ENCODE measurements at places on chromosomes 5 and 9.

DNA sequence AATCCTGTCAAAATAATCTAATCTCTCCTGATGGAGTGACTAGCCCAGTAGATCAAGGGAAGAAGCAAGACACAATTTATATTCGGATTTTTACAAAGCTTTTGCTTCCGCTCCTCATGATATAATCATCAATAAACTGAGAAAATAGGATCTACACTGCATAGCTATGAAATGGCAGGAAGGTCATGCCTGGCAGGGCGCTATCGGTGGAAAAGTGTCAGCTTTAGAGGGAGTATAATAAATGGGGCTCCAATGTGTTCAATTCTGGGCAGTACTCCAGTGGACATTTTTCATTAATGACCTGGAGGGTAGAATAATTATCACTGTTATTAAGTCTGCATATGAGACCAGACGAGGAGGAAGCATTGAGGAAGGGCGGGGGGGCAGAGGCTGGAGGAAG, 1013.3 kb upstream of the DMAC1 start:
- no peak for DNase-seq

DNA sequence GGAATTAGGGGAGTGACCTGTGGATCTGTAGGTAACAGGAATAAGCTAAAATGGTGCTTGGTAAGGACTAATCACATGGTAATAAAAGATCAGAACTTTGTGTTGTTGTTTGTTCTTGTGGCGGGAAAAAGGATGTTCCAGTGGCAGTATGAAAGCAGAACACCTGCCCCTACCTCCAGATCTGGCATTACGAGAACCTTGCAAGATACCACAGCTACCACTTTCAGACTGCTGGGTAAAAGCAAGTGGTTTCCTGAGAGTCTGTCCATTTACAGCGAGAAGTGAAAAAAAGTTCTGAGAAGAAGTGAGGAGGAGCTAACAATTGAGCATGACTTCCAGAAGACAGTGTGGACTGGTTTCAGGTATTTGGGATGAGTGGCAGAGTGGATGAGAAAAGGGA, 252.5 kb downstream of the TLE4 start:
- DNase-seq, result no peak

DNA sequence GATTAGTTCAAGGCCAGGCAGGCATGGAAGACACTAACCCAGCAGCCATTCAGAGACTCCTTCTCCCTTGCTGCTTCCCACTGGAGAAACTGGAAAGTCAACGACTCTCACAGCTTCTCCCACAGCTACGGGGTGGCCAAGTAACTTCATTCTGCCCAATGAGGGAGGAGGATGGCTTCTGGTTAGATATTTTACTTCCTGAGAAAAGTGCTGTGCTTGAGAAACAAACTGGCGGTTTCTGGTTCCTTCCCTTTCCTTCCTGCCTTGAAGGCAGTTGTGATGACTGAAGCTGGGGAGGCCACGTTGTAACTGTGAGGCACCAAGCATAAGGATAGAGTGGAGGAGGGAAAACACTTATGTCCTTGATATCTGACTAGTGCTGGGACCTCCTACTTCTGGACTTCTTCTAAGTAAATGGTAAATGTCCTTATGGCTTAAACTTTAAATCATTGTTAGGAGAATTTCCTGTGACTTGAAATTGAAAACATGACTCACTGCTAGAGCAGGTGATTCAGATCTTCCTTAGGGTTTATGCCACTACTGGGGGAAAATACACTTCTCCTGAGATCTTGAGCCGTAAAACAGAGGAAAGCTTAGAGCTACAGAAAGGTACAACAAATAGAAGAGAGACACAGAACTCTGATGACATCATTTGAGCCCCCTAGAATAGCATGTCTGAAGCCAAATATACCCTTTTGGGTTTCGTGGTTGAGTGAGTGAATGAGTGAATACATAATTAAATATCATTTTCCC, 3.1 kb upstream of the GNPDA1 start:
- no peak for DNase-seq

DNA sequence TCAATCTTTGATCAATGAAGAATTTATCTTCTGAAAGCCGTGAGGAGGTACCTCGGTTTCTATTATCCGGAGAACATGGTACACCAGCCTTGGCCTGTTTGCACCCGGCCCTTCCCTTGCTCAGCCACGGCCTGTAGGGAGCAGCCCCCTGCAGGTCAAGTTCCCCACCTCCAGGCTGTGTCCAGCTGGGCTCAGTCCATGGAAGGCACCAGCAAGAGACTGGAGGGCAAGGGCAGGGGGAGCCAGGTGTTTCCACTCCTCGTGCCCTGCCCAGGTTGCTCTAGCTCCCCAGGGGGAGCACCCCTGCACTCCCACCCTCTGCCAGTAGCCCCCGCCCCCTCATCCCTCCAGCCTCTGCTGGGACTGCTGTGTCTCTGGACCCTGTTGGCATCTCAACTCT, 87.3 kb upstream of the ADAMTS2 start:
- DNase-seq, result no peak

- no peak for DNase-seq
These were observed 21.6 kb upstream of the ANXA1 start for GRCh38 chr9:73129941-73130685.

DNA sequence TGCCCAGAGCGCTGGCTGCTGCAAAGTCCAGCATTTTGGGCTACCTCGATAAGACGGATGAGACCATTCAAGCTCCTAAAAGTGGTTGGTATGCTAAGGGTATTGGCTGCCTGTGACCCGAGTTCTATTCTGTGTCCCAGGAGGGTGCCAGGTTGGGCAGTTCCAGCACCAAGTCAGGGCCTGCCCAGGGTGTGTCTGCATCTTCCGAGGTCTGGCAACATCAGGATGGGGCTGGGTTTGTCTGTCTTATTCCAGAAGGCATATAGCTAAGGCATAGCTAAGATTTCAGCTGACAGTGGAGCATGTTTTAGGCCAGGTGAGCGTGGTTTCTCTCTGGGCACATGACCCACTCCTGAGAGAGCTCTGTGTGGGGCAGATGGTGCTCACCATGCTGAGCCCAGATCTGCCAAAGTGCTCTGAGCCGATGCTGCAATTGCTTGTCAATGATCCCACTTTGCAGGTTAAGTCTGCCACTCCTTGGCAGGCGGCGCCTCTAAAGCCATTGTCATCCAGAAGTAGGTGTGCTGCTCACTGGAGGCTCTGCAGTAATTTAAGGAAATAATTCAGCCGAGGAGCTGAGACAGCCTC, 7.8 kb downstream of the SLC9A3 start:
- DNase-seq, result no peak

DNA sequence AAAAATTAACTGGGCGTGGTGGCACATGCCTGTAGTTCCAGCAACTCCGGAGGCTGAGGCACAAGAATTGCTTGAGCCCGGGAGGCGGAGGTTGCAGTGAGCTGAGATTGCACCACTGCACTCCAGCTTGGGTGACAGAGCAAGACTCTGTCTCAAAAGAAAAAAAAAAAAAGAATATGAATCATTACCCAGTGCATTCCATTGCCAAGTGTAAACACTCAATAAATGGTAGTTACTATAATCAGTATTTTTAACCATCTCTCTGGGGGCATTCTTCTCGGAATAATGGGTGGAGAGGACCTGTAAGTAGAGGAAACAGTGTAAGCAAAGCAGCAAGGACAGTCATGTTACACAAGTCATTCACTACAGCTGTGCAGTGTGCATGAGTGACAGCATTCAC, 13.8 kb upstream of the RANBP17 start:
- DNase-seq, result no peak

- peak; percentile 67 for DNase-seq
These were observed 24.7 kb downstream of the ZDHHC11B start for GRCh38 chr5:759781-760362.

DNA sequence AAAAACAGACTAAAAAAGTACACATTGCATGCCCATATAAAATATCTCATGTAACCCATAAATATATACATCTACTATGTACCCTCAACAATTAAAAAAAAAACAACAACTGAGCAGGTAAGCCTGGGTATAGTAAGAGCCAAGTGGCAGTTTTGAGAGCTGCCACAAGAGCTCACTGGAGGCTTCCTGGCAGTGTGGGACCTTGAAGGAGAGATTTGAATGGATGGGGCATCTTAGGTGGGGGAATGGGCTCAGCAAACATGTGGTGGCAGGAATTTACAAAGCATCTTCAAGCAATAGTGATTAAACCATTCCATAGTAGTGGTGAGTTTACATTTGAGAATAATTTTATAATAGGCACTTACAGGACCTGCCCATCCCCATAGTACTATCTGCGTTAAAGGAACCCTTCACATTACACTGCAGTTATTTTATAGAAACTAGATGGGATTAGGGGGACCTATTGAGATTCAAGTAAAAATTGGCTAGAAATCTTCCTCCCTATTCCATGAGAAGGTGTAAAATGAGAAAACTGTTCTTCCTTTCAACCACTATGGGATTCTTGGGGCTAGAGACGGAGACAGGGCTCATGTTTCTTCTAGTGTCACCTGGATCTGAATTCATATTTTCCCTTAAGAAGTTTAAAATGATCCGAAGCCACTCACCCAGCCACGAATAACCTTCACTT, 6.9 kb downstream of the MEGF10 start:
- no peak for DNase-seq

GRCh38 chr5:111934511-111934910, 177.5 kb upstream of the NREP start:
- no peak for DNase-seq

DNA sequence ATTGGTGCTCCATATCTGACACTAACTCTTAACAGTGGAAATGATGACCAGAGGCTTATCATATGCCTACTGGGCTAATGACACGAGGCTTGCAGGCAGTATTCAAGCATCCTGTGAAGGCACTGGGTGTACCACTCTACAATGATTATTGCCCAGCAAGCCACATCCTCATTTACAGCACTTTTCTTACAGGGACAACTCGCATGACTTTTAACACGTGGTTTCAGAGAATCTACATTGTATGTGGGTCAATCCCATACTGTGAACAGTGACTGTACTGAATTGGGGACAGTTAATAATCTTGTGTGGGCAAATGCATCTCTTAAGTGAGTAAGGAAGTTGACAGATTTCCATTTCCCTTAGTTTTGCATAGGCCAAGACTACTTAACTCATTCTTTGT, 260.0 kb downstream of the TRPM3 start:
- no peak for DNase-seq

DNA sequence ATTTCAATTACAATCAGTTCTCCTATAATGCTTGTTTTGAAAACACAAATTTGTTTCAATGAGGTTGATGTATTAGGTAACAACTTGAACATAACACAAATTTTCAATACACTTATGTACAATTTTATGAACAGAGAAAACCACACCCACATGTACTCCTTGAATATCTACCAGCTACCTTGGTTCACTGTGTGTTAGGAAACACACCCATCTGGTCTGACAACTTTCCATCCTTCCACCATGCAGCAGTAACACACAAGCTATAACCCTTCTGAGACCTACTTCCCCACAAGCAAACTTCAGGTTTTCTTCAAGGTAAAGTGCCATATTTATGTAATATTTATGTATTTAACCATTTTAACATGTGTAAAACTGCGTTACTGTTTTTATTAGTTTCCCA, 36.4 kb upstream of the UBQLN1 start:
- no peak for DNase-seq

DNA sequence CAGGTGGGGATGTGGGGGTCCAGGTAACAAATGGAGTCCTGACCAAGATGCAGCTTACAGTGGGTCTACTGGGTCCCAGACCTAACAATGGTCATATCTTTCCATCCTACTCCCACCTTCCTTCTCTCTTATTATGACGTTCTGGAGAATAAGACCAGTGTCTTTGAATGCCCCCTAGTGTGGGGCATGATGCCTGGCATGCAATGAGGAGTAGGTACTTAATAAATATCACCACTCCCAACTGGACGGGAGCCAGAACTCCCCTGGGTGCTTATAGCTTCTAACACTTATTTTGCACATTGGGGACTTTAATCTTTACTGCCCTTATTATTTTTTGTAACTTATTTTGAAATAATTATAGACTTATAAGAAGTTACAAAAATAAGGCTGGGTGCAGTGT, 98.2 kb downstream of the NDFIP1 start:
- no peak for DNase-seq

DNA sequence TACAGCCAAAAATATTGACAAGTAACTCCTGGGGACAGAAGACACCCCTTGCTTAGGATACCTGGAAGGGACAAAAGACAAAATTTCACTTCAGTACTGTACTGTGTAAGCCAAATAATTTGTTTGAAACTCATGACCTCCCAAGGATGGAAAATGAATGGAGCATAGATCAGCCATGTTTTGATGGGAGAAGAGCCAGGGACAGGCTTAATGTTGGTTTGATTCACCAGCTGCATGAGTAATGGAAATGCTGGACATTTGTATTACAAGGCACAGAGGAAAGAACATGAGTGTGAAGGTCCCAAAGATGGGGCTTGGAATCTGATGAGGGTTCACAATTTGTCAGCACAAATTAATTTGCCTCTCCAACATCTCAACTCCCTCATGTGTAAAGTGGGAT, 122.8 kb downstream of the ENC1 start:
- no peak for DNase-seq

- no peak for DNase-seq
These were observed 85.0 kb downstream of the LURAP1L start for GRCh38 chr9:12859704-12860251.

DNA sequence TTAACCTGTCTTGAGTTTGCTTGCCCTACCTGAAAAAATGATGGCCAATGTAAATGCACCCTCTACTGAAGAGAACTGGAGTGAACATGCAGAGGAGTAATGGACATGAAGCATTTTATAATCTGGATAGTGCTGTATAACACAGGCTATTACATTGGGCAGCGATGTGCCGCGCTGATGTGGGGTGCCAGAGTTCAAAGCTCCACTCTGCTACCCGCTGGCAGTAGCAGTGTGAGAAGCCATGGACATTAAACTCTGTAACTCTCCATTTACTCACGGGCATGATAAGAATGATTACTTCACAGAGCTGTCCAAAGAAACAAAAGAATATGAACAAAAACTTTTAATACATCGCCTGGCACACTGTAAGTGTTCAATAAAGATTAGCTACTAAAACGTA, 7.5 kb upstream of the CDH6 start:
- no peak for DNase-seq

- no peak for DNase-seq
These were observed 61.7 kb upstream of the PPP2R2B start for GRCh38 chr5:146940295-146940694.

DNA sequence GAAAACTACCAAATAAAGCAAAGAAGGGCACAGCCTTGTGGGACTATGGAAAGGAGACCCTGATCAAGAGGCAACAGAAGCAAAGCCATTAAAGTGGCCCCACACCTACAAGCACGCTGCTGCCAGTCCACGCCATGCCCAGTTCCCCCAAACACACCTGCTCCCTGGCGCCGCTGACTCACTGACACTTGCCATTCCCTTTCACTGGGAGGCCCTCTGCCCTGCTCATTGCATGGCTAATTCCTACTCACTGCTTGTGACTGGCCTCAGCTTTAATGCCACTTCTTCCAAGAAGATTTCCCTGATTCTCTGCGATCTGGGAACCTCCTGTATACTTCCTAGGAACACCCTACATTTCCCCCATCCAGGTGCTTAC, 71.2 kb upstream of the TAF1L start:
- no peak for DNase-seq

DNA sequence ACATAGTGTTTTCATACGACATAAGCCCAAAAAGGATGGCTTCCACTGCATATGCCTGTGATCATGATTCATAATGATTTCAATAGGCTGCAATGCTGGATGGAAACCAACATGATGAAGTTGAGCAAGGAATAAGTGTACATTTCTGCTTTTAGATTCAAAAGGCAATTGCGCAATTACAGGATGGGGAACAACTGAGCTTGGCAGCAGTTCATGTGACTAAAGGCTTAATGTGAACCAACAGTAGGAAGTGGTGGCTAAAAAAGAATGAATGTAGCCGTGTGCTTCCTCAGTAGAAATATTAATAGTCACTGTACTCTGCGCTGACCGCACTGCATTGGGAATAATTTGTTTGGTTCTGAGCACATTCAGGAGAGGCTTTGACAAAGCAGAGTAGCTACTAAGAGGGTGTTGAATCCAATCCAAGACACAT, 51.2 kb downstream of the SLC1A3 start:
- DNase-seq, result peak; percentile 81

All from tibial artery (tissue), 4 donors.